ENCODE measurements at places on chromosomes 2 and 18. TPM values are rescaled to one million over a fixed set of nuclear protein-coding genes. Genes with fewer than 3 reads are reported as not detected.
A peak's percentile ranks its signal among the peaks of the same experiment; 100 is the strongest.

DNA sequence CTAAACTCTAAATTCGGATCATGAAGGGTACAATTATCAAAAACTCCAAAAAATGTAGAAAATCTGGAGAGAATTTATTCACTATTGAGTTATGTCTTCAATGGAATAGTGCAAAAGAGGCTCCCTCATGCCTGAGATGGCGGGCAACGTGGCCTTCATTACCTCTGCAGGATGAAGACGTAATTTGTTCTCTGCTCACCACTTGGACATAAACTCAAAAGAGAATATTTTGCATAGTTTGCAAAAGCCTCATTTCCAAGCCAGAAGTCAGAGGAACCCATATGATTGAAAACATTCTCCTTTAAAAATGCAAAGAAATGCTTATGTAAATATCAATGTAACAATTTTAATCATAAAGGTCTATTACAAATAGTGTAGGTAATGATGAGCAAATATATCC is 58.7 kb downstream of the SLC25A12 start:
- no peak for DNase-seq

DNA sequence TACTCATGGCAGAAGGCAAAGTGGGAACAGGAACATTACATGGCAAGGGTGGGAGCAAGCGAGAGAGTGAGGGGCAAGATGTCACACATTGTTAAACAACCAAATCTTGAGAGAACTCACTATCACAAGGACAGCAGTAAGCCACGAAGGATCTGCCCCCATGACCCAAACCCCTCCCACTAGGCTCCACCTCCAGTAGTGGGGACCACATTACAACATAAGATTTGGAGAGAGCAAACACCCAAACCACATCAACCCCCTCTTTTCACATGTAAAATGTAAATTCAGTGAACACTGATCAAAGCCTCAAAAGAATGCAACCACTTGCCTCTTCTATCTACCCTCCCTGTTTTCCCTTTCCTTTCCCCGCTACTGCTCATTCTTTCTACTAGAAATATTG is 43.6 kb upstream of the TNP1 start:
- DNase-seq = no peak

GRCh38 chr2:241941691-241942301 is 72.3 kb downstream of the RTP5 start:
- no peak for DNase-seq

- no peak for DNase-seq
Measured at GRCh38 chr18:52136532-52136931, 203.5 kb upstream of the DCC start.

DNA sequence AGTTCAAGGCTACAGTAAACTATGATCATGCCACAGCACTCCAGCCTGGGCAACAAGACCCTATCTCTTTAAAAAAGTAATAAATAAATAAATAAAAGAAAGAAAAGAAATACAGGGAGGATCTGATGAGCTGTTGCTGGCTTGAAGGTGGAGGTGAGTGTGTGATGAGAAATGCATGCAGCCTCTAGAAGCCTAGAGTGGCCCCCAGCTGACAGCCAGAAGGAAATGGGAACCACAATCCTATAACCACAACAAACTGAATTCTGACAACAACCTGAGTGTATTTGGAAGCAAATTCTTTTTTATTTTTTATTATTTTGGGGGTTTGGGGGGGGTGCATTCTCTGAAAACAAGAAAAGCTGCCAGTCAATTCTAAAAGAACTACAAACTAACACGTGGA is 14.6 kb downstream of the NOL10 start:
- no peak for DNase-seq

GRCh38 chr2:239601201-239601851 is 200.5 kb upstream of the HDAC4 start:
- DNase-seq = no peak

- DNase-seq = no peak
Measured at GRCh38 chr2:75053484-75054112, 95.2 kb downstream of the POLE4 start.

GRCh38 chr2:191386938-191387536 is 141.8 kb downstream of the MYO1B start:
- DNase-seq = no peak

- no peak for DNase-seq
Measured at GRCh38 chr2:33765122-33765521, 166.0 kb upstream of the FAM98A start.

DNA sequence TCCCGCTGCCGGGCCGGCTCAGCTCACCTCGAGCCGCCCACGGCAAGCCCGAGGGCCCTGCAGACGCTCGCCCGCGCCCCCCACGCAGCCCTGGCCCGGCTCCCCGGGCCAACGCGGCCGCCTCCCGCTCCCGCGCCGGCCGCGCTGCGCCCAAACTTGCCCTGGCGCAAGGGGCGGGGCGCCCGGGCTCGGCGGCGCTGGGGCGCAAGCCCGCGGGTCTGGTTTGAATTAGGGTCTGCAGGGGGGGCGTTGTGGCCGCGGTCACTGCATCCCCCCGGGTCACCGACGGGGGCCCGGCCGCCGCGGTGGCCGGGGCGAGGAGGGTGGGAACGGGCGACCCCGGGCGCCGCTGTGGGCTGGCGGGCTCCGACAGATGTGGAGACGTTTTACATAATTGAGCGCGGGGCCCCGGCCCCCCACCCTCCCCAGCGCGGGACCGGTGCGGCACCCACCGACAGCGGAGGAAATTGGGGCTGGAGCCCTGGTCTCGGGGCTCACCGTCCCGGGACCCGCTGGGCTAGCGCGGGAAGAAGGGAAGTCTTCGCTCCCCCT is 690 bp downstream of the SDC1 start:
- no peak for DNase-seq

GRCh38 chr2:185475914-185476313 is 262.7 kb upstream of the FSIP2 start:
- DNase-seq = no peak

DNA sequence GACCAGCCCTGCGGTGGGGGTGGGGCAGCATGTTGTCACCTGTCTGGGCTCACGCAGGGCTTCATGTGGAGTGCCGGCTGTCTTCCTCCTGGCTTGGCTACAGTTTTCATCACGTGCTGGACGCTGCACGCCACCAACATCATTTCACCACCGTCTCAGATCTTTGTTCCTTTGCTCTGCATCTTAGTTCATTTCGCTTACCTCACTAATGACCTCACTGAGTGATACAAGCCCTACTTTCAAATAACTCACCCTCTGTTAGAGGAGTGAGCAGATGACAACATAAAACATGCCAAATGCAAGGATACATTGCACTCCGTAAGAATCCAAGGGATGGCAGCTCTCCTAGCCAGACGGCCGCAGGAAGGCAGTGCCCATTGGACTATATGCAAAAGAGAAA is 527.5 kb downstream of the GALR1 start:
- DNase-seq = no peak

- DNase-seq = no peak
Measured at GRCh38 chr2:36886664-36887063, 79.7 kb downstream of the STRN start.

GRCh38 chr2:202592566-202592965 is 42.2 kb upstream of the FAM117B start:
- DNase-seq = no peak

DNA sequence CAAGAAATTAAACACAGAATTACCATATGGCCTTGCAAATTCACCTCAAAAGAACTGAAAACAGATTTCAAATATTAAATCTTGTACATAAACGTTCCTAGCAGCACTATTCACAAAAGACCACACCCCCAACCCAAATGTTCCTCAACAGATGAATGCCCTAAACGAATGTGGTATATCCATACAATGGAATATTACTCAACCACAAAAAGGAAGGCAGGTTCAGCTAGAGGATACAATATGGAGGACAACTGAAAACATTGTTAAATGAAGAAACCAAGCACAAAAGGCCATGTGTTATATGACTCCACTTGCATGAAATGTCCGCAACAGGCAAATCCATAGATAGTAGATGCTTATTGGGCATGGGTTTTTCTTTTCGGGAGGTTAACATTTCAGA is 61.7 kb downstream of the PPP4R1 start:
- no peak for DNase-seq

- DNase-seq = no peak
Measured at GRCh38 chr2:196187898-196188458, 16.6 kb upstream of the STK17B start.

- no peak for DNase-seq
Measured at GRCh38 chr2:12712881-12713280, 3.9 kb upstream of the TRIB2 start.

DNA sequence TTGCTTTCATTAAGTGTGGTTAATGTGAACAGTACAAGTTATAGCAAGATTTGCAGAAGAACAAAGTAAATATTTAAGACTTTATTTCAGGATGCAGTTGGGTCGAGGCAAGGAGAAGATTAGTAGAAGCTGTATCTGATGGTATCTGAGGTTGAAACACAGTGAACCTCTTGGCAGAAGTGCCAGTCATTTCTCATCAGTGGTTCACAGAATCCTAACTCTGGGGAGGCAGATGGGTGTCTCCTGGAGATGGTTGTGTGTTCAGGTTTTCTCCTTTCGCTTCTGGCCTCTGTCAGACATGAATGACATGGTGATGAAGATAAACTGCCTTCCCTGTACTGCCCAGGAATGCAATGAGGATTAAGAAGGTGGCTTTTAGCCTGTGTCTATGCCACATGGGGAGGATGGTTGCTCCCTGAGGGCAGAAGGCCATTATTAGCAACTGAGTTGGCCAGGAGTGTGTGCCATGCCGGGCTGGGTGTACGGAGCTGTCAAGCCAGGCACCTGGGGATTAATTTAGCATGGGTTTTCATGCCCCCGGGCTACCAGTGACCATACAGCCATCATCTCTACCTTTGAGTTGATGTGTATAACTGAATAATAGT is 28.0 kb downstream of the MGAT5 start:
- DNase-seq = no peak

GRCh38 chr2:237421542-237422116 is 7.7 kb upstream of the COL6A3 start:
- peak; percentile 83 for DNase-seq

DNA sequence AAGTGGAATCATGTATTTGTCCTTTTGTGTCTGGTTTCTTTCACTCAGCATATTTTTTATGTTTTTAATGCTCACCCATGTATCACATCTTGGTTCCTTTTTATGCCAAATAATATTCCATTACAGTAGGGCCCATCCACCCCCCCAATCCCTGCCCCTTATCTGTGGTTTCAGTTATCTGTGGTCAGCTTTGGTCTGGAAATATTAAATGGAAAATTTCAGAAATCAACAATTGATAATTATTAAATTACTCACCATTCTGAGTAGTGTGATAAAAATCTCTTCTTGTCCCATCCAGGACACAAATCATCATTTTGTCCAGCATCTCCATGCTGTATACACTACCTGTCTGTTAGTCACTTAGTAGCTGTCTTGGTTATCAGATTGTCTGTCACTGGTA is 66.7 kb downstream of the BIRC6 start:
- no peak for DNase-seq

GRCh38 chr2:191840921-191841320 is 6.0 kb downstream of the CAVIN2 start:
- DNase-seq = no peak

GRCh38 chr2:24123922-24124580 is 782 bp downstream of the FAM228B start:
- no peak for DNase-seq

DNA sequence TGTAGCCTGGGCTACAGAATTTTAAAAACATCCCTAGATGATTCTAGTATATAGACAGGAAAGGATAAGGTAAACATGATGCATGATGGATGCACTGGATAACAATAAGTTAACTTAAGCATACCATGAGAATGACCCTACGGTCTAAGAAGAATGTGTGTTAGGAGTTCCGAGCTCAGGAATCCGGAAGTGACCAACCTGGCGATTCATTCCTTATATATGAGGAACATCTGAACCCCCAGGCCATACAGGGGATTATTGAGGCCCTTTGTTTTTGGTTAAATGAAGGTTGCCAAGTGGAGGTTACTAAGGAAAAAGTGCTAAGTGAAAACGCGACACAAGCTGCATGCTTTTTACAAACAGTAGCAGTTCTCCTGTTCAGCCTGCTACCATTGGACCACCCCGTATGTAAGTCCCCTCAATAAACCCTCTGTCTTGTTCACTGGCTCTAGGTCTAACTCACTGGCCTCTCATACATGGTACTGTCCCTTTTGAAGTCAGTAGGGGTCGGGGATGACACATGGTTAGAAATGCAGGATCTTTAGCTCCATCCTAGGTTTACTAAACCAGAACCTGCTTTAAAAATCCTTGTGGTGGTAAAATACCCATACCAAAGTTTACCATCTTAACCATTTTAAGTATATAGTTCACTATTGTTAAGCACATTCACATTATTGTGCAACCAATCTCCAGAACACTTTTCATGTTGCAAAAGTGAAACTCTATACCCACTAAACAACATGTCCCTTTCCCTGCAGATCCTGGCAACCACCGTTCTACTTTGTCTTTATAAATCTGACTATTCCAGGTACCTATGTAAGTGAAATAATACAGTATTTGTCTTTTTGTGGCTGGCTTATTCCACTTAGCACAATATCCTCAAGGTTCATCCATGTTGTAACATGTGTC is 111.0 kb upstream of the MAP4K3 start:
- no peak for DNase-seq

- DNase-seq = no peak
Measured at GRCh38 chr2:62641410-62641843, 64.1 kb upstream of the EHBP1 start.

GRCh38 chr2:207143215-207144172 is 22.3 kb downstream of the KLF7 start:
- peak; percentile 31 for DNase-seq

DNA sequence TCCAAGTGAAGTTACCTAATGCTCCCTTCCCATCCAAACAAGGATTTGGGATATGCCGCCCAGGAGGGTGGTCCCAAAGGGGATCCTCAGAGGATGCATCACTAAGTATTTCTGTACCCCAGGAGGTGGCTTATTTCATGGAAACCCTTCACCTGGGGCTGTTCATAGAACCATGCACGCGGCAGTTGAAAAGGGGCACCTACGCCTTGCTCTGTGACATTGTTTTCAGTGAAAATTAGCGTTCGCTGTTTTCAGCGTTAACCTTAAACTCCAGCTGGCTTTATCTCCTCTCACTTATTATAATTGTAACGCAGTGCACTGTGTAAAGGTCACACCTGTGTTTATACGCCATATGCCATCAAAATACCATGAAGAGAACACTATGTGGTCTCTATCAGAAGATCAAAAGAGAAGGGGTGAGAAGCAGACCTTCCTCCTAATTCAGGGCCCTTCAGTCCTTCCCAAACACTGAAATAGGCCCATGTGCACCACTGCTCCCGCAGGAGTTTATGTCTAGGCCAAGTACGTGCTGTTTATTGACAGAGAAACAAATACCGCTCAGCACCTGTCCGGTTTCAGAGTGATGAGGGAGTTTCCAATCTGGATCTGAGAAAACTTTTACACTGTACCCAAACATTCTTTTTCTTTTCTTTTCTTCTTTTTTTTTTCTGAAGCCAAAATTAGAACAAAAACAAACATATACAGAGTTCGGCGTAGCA is 162.1 kb downstream of the BCL2 start:
- DNase-seq = no peak

GRCh38 chr2:147293991-147294824 is 550.6 kb upstream of the ACVR2A start:
- DNase-seq = no peak

TAF4B gene
- 22.5 TPM for total RNA-seq

IL1R2 gene
- total RNA-seq = 11.4 TPM

FBXO48 gene
- total RNA-seq = 0.66 TPM

CROCC2 gene
- not detected for total RNA-seq

AUP1 gene
- total RNA-seq = 203 TPM

SRD5A2 gene
- not detected for total RNA-seq

LONRF2 gene
- total RNA-seq = 0.03 TPM

TPO gene
- total RNA-seq = not detected

LIMS4 gene
- total RNA-seq = 1.2 TPM

HOXD13 gene
- total RNA-seq = not detected

FECH gene
- total RNA-seq = 18.7 TPM

SLC5A7 gene
- not detected for total RNA-seq

NCKAP1 gene
- 13.0 TPM for total RNA-seq
